ENCODE measurements at places on chromosomes 1 and 21.

DNA sequence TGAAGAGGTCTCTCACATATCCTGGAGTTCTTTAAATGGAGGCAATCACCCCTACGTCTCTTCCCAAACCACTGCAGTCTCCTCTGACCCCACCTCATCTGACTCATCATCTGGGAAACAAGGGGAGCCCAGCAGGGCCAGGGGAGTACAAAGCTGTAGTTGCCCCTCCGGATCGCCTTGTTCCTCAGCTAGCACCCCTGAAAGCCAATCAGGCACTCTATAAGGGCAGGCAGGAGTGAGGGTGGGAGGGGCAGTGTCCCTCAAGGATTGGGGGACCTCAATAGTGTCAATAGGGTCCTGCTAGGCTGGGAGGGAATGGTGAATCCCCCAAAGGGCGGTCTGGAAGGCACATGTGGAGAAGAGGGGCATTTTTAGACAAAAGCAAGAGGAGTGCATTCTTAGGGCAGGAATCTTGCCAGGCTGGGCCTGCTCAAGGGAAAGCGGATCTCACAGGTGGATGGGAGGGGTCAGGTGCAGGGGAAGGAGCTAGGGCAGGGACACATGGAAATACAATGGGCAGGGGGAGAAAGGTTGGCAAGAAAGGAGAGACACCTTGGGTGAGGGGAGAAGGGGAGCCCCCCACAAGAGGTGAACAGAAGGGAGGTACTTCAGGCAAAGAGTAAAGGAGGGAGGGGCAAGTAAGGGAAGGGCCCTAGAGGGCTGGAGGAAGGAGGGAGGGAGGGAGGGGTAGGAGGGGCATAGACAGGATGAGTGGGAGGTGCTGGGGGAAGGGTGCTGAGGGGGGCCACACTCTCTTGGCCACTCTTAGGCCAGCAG is 5.8 kb downstream of the SHISA4 start:
- no peak for DNase-seq

DNA sequence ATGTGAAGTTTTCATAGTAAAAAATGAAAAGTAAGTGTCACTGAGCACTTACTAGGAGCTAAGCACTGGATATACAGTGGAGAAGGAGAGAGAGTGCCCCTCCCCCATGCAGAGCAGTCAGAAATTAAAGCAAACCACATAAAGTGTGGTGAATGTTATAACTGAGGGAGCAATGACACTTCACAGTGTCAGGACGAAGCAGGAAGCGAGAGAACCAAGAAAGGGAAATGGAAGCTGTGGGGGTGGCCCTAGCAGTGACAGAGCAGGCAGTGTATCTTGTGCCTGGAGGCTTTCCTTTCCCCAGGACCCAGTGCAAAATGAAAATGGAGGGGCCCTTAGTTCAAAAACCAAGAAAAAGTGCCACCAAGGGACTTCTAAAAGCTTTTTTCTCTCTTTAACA is 21.5 kb upstream of the RCAN3 start:
- no peak for DNase-seq

- DNase-seq: no peak
These were observed 108.7 kb upstream of the RNPC3 start for GRCh38 chr1:103416681-103417286.

DNA sequence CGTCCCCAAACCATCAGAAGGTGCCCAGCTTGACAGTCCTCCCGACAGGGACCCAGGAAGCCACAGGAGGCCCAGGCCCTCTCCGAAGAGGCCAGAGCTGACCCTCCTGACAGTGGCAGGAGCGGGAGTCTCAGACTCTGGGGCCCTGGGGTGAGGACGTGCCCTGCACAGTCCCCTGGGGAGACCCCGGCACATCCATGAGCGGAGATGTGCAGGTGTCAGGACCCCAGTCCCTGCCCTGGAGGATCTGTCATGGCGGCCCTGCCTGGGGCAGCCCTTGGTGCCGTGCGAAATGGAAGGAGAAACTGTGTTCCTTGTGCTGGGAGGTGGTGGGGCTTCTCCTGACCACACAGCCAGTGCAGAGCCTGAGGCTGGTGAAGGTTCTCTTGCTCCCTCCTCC is 55.8 kb downstream of the OBSCN start:
- no peak for DNase-seq

DNA sequence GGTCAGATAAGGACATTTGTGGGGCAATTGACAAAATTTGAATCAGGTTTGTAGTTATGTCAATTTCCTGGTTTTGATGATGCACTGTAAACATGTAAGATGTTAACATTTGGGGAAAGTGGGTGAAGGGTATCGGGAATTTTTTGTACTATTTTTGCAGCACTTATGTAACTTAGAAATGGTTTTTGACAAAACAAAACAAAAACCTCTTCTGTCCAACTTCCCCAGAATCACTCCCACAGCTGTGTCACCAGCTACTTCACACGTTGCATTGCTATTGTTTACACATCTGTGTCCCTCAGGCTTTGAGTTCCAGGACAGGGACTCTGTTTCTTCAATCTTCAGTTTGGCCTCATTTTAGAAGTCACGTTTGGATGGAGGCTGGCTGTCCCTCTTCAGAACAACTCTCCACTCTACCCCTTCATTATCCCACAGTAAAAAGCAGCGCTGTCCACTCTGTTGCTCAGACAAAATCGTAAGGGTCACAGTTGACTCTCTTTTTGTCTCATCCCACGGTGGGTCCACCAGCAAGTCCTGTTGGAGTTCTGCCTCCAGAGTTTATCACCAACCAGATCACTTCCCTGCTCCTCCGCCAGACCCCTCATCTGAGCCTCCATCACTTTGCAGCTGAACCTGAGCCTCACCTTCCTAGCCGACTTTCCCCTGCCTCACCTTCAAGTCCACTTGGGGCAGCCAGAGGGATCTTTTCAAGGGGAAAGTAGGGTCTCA is 63.2 kb downstream of the NENF start:
- no peak for DNase-seq

DNA sequence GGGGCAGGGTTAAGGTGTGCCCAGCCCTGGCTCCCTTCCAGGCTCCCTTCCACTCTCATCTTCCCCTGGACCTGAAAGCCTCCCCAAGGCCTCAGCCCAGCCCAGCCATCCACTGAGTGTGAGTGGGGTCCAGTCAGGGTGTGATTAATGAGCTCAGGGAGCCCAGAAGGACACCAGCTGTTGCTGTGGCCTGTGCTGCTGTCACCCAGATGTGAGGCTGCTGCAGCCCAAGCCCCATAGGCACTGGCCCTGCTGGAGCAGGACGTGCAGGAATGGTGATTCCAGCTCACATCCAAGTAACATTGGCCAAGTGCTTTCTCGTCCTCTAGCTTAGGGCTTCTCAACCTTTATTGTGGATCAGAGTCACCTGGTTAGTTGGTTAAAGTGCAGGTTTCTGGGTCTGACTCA is 77.6 kb downstream of the EPHB2 start:
- no peak for DNase-seq

- DNase-seq: no peak
These were observed 9.6 kb upstream of the DUSP12 start for GRCh38 chr1:161739865-161740566.

All from T-helper 9 cell (primary cell).